Myometrial cell (primary cell): ENCODE measurements at places on chromosomes 7 and 10. TPM values are rescaled to one million over a fixed set of nuclear protein-coding genes. Genes with fewer than 3 reads are reported as not detected.

Gene GLRX3
- total RNA-seq: 92.8 and 118 TPM in 2 replicates

Gene PDAP1
- 140 and 181 TPM in 2 replicates for total RNA-seq

Gene TMEM196
- total RNA-seq: not detected in 2 replicates

Gene BRI3
- 37.5 and 45.2 TPM in 2 replicates for total RNA-seq

Gene C10orf105
- total RNA-seq: not detected in 2 replicates

Gene SUGCT
- 1.7 and 5.0 TPM in 2 replicates for total RNA-seq

Gene EEPD1
- 1.2 and 5.5 TPM in 2 replicates for total RNA-seq

Gene TFPI2
- total RNA-seq: 528 and 763 TPM in 2 replicates

Gene STK32C
- total RNA-seq: 4.6 and 9.0 TPM in 2 replicates

Gene GDI2
- 385 and 432 TPM in 2 replicates for total RNA-seq

Gene MOGAT3
- not detected in 2 replicates for total RNA-seq

Gene NRAP
- not detected in 2 replicates for total RNA-seq

Gene TUBB8
- total RNA-seq: not detected in 2 replicates

Gene INSYN2A
- total RNA-seq: under 0.01 TPM in 2 replicates

Gene TNS3
- 80.1 and 80.7 TPM in 2 replicates for total RNA-seq

Gene CRPPA
- 0.89 and 1.2 TPM in 2 replicates for total RNA-seq

Gene MEPCE
- 23.4 and 24.2 TPM in 2 replicates for total RNA-seq

Gene ST8SIA6
- total RNA-seq: under 0.01 TPM in 1 of 2 replicates, not detected in the other

Gene GCK
- total RNA-seq: 1.2 and 2.7 TPM in 2 replicates

Gene CRYGN
- total RNA-seq: not detected in 2 replicates

Gene CFAP70
- 0.18 and 0.29 TPM in 2 replicates for total RNA-seq

Gene BMPR1A
- 22.2 and 24.5 TPM in 2 replicates for total RNA-seq

Gene CPA2
- 0.89 TPM in 1 of 2 replicates, not detected in the other for total RNA-seq

Gene ANKRD1
- 0.58 and 1.8 TPM in 2 replicates for total RNA-seq

Gene CYP3A7
- not detected in 2 replicates for total RNA-seq

Gene EN2
- not detected in 2 replicates for total RNA-seq

Gene BHLHA15
- total RNA-seq: 0.71 TPM in 1 of 2 replicates, not detected in the other

Gene DLX6
- not detected in 2 replicates for total RNA-seq

Gene ADD3
- 54.2 and 66.5 TPM in 2 replicates for total RNA-seq

Gene GIMAP1
- total RNA-seq: not detected in 2 replicates

Gene BTBD16
- total RNA-seq: not detected in 2 replicates

Gene NUTM2A
- not detected in 2 replicates for total RNA-seq

Gene STEAP1
- total RNA-seq: 21.8 and 26.5 TPM in 2 replicates

Gene PLEKHS1
- total RNA-seq: not detected in 2 replicates

Gene VGF
- 0.53 and 1.2 TPM in 2 replicates for total RNA-seq

Gene HACD1
- 18.6 and 24.2 TPM in 2 replicates for total RNA-seq

Gene SPDYE2
- not detected in 2 replicates for total RNA-seq

Gene KIAA1217
- total RNA-seq: 3.5 and 5.0 TPM in 2 replicates

Gene NEUROG3
- total RNA-seq: not detected in 2 replicates

Gene SCART1
- under 0.01 and 0.18 TPM in 2 replicates for total RNA-seq

Gene ATOH7
- not detected in 2 replicates for total RNA-seq

Gene GLI3
- 1.7 and 3.9 TPM in 2 replicates for total RNA-seq
